ENCODE measurements at places on chromosomes 2 and 18.

DNA sequence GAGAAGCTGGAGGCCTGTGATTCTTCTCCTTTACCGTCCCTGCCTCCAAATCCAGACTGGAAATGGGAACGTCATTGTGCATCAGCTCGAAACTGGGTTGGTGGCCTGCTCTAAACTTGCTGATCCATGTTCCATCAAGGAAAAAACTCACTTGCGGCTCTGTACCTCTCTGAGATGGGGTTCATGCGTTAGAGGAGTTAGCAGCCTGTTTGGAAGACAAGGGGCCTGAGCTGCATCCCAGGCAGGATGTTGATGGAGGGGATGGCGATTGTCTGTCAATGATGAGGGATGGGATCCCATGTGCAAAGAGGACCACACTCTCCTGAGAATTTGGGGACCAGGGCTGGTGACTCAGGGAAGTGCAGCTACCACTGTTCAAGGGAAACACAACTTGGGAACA, 26.0 kb downstream of the TWIST2 start:
- no peak for DNase-seq

- no peak for DNase-seq
These were observed 221.6 kb downstream of the NCKAP5 start for GRCh38 chr2:133346654-133347053.

DNA sequence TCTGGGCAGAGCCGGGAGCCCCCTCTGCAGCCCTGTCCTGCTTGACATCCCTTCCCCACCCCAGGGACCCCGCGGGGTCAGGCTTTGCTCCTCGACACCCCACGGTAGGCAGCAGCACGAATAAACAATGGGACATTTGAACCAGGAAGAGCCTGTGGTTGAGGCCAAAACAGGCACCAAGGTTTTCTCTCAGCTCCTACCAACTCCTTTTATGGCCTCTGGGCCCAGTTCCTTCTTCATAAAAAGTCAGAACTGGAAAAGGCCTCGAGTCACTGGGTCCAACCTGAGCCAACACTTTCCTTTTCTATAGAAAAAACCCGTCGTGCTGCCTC, 20.6 kb downstream of the TEX44 start:
- no peak for DNase-seq

GRCh38 chr2:237790353-237790752, 8.2 kb upstream of the RBM44 start:
- no peak for DNase-seq

DNA sequence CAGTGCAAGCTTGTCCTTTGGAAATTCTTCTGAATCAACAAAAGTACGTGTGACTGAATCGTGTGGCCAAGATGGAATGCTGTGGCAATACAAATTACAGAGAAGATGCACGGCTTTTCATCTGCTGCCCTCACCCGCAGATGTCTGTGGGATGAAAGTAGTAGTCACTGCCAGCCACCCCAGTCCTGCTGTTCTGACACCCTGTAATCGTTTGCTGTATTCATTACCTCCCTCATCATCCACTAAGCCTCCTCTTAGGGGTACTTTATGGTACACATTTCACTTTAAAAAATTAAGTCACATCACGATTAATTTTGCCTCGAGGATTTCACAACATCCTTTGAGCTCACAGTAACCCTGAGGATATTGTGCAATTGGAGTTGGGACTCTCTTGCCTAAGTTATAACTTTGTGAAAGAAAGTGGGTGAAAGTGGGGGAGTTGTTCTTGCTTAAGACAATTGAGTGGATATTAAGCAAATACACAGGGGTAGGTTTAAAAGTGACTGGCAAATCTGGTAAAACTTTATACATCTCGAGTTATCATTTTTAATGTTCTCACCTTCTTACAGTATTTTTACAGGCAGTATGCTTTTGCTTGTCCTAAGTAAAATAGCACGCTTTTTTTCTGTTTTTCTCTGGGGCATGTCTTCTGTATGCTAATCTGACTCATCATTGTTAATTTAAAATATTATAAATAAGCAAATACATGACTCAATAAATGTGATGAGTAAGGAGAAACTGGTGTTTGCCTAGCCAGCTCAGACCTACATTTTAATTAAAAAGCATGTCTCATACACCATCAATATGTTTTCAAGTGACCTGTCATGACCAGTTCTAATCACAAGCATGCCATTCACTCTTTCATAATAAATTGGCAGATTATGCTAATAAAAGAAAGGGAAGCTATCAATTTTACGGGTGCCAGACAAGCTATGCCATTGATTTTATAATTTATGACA, 680.9 kb downstream of the IRS1 start:
- DNase-seq, result no peak

GRCh38 chr2:232937278-232937906, 67.3 kb downstream of the SNORC start:
- no peak for DNase-seq

GRCh38 chr2:215188078-215188477, 49.7 kb upstream of the ABCA12 start:
- no peak for DNase-seq

DNA sequence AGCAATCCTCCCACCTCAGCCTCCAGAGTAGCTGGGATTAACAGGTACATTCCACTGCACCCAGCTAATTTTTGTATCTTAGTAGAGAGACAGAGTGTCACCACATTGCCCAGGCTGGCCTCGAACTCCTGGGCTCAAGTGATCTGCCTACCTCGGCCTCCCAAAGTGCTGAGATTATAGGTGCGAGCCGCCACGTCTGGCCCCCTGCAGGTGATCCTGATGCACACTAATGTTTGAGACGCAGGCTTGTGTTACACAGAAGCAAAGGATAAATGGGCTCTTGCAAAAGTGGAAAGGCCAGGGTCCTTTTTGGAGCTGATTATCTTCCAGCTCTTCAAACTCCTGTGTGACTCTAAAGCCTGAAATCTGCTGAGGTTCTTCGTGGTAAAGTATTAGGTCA, 84.2 kb downstream of the TGFA start:
- DNase-seq, result no peak

DNA sequence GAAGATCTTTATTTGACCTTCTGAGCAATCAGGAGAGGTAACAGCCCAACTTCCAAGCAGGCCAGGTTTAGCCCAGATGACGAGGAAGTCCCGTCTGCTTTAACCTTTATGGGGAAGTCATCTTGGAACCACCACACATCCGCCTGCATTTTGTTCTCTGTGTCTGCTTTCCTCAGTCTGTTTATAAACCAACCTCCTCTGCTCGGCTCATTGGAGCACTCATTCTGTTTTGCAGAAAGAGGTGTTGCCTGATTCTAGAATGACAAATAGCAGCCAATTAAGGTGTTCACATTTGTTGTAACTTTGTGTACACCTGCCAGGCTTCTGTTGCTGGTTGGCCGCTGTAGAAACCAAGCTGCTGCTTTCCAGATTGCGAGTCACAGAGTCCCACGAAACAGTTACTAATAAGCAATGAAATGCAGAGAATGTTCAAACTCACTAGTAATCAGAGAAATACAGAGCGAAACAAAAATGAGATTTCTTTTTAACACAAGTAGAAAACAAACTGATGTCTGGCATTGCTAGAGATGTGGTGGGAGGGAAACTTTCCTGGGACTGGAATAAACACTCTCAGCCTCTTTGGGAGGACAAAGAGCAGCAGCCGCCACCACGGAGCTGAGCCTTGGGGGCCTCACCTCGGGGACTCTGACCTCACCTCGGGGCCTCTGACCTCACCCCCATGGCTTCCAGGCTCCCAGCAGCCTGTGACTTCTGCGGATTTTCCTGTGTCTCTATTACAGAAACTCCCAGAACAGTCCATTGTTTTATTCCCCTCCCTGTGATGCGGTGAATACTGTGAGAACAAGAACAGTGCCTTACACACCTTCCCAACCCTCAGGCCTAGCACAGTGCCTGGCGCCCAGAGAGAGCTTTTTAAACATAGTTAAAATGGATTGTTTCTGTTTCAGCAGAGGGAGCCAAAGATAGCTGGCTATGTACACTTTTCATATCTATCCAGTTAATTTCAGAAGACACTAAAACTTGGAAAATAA, 64.0 kb downstream of the MBP start:
- no peak for DNase-seq

Measured in NCI-H1694 treated with DMSO at 0.1 percent for 48 hours (cell line).